ENCODE measurements at places on chromosomes 13 and 19.

- DNase-seq = no peak
Measured at GRCh38 chr13:110358381-110358780, 51.3 kb downstream of the COL4A2 start.

GRCh38 chr19:1255186-1256161 is 7.1 kb downstream of the MIDN start:
- no peak for DNase-seq

DNA sequence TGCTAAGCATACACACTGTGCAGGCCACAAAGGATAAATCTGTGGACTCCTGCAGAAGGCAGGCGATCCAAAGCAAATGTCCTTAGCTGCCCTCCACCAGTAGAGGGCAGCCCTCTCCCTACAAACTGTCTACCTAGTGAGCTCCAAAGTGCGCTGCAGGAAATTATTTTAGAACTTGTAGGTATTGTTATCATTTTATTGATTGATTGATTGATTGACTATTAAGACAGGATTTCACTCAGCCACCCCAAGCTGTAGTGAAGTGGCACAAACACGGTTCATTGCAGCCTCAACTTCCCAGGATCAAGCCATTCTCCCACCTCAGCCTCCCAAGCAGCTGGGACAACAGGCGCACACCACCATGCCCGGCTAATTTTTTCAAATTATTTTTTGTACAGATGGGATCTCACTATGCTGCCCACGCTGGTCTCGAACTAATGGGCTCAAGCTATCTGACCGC is 37.3 kb downstream of the RNF6 start:
- DNase-seq = peak; percentile 89

DNA sequence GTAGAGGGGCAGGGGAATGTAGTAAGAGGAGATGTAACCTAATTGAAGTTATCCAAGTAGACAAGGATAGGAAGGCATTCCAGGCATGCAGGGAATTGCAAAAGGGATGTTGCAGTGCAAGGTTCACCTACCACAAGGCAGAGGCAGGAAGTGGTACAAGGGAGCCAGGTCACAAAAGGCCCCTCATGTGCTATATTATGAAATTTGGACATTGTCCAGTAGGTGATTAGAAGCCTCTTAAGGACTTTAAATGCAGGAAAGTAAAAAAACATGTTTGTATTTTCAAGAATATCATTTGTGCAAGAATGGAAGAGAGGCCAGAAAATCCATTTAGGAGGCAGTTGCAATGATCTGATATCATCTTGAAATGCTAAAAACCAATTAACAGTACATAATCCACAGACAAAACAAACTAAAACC is 111.4 kb downstream of the FRY start:
- peak; percentile 95 for DNase-seq

GRCh38 chr13:76837801-76838200 is 48.4 kb downstream of the KCTD12 start:
- peak; percentile 43 for DNase-seq

GRCh38 chr19:46624958-46625661 is at the start of gene PTGIR:
TSS of gene PTGIR (minus strand) at chr19:46625089. CDS start at chr19:46624225, 864 bp downstream.
- peak; percentile 47 for DNase-seq

DNA sequence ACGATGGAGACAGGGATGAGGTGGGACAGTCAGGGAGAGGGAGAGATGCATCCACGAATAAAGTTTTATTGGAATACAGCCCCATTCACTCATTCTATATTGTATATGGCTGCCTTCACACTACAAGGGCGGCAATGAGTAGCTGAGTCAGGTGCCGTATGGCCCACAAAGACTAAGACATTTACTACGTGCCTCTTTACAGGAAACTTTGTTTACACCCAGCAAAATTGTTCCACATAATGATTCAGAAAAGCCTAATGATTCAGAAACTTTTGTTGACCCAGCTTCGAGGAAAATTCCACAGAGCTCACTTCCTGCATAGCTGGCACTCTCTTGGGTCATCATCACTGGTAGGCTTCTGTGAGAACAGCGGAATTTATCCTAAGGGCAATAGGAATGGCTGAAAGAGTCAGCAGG is 87.3 kb upstream of the PEG3 start:
- no peak for DNase-seq

GRCh38 chr19:1102407-1103131 is 1.2 kb upstream of the GPX4 start:
- peak; percentile 99 for DNase-seq

DNA sequence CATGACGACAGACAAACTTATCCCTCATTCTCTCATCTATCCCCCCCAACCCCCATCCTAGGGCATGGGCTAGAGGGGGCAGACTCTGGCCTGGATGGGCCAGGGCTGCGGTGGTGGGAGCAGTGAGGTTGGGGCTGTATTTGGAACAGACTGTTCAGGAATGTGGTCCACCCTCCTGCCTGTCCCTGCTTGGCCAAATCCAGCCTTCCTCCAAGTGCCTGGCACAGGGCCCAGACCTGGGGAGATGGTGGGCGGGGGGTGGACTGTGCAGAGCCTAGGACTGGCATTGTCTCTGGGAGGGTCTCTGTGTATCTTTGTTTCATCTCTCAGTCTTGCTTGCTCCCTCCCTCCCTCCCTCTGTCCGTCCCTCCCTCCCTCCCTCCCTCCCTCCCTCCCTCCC is 14.2 kb downstream of the EGLN2 start:
- DNase-seq = peak; percentile 27

GRCh38 chr13:42728507-42729180 is 52.7 kb upstream of the FAM216B start:
- peak; percentile 92 for DNase-seq

DNA sequence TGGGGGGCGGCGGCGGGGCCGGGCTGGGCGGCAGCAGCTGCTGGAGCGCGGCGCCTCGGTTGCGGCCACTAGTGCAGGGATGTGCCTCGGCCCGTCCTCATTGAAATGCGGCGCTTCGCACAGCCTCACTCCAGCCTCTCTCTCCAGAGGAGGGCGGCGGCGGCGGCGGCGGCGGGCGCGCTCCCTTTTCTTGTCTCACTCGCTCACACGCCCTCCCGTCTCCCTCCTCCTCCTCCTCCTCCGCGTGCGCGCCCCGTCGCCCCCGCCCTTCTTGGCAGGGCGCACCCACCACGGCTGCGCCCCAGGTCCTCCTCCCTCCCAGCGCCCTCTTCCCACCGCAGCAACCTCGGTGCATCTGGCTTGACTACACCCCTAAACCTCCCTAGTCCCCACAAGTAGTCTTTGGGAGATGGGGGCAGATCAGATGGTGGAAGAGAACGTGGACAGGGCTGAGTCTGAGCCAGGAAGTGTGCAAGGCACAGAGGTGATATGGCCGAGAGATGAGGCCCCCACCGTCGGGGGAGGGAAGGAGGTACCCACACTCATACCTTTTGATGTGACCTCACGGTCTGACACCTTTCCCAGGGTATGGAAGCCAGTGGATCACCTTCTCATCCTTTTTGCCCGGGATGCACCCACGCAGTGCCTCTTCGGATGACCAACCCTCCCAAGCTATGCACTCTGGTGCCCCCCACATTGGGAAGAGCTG is at the start of gene DCLK1:
Gene DCLK1 (minus strand): TSS at position 161 of the 709 bp plus-strand sequence.
- peak; percentile 41 for DNase-seq

GRCh38 chr19:47790398-47790814 is 11.9 kb downstream of the SELENOW start:
- DNase-seq = peak; percentile 77

DNA sequence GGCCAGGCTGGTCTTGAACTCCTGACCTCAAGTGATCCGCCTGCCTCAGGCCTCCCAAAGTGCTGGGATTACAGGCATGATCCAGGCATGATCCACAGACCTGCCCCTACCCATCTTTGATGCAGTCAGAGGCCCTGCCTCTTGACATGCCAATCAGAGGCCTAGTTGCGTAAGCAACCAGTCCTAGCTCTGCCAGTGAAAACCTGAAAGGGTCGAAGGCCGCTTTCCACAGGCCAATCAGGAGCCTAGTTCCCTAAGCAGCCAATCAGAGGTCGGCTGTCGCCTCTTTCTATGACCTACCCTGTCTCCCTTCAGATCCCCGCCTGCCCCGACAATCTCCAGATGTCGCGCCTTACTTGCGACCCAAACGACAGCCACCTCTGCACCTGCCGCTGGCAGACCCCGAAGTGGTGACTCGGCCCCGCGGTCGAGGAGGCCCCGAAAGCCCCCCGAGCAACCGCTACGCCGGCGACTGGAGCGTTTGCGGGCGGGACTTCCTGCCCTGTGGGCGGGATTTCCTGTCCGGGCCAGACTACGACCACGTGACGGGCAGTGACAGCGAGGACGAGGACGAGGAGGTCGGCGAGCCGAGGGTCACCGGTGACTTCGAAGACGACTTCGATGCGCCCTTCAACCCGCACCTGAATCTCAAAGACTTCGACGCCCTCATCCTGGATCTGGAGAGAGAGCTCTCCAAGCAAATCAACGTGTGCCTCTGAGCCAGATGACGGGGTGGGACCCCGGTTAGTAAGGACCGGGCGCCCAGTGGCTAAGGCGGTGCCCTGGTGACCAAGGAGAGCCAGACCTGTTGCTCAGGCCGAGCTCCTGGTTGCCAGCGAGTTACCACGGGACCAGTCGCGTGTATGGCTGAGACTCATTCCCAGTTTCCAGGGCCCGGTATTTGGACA is 6.3 kb downstream of the SYDE1 start:
- DNase-seq = peak; percentile 27

DNA sequence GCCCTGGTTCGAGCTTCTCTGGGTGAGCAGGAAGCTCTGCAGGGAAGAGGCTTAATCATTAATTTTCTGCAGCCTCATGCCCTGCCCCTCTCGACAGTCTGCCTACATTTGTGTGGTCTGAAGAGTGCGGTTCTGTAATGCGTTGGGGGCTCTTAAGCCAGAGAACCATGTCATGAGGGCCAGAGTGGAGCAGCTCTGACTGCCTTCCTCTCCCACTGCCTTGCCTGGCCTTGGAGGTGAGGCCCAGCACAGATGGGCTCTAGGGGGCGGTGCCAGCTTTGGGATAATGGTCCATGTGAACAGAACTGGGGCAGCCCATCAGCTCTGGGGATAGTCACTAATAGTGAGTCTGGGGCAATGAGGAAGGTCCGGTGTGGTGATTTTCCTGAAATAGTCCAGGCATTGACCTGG is 5.7 kb downstream of the FGF9 start:
- no peak for DNase-seq

- DNase-seq = peak; percentile 93
Measured at GRCh38 chr13:112545856-112546255, 42.1 kb downstream of the TUBGCP3 start.

Measured in choroid plexus epithelial cell (primary cell).